Fibroblast of skin of abdomen (primary cell): ENCODE measurements at places on chromosomes 13 and 19.

- no peak for DNase-seq
These were observed 5.3 kb upstream of the CNMD start for GRCh38 chr13:52744842-52745375.

GRCh38 chr13:93789058-93789457 lies 562.5 kb downstream of the GPC6 start:
- DNase-seq: no peak

- no peak for DNase-seq
These were observed 1.3 kb downstream of the PNMA8B start for GRCh38 chr19:46494146-46494940.

DNA sequence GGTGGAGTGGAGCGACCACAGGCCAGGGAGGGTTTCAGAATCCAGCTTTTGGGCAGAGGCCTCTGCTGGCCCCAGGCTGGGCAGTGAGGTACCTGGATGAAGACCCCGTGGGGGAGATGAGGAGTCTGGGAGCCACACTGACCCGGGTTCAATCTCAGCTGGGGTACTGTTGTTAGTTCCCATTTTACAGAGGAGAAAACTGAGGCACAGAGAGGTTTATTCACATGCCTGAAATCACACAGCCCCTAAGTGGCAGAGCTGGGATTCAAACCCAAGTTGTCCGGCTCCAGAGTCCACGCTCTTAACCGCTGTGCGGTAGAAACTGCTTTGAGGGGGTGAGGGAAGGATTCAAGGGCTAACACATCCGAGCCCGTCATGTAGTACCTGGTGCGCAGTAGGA lies 45.0 kb downstream of the MYH14 start:
- no peak for DNase-seq

- DNase-seq: no peak
These were observed 154.7 kb upstream of the SGCG start for GRCh38 chr13:23025864-23026608.

- no peak for DNase-seq
These were observed 76.9 kb downstream of the TEX29 start for GRCh38 chr13:111397202-111397880.

- DNase-seq: no peak
These were observed 17.8 kb downstream of the DPF1 start for GRCh38 chr19:38206006-38206745.

GRCh38 chr13:36395280-36395679 lies 37.0 kb upstream of the CCNA1 start:
- DNase-seq: peak; percentile 64

- peak; percentile 21 for DNase-seq
These were observed 96.6 kb downstream of the RXFP2 start for GRCh38 chr13:31835932-31836331.

GRCh38 chr19:10461047-10461949 lies 41.0 kb downstream of the PDE4A start:
- DNase-seq: peak; percentile 90

DNA sequence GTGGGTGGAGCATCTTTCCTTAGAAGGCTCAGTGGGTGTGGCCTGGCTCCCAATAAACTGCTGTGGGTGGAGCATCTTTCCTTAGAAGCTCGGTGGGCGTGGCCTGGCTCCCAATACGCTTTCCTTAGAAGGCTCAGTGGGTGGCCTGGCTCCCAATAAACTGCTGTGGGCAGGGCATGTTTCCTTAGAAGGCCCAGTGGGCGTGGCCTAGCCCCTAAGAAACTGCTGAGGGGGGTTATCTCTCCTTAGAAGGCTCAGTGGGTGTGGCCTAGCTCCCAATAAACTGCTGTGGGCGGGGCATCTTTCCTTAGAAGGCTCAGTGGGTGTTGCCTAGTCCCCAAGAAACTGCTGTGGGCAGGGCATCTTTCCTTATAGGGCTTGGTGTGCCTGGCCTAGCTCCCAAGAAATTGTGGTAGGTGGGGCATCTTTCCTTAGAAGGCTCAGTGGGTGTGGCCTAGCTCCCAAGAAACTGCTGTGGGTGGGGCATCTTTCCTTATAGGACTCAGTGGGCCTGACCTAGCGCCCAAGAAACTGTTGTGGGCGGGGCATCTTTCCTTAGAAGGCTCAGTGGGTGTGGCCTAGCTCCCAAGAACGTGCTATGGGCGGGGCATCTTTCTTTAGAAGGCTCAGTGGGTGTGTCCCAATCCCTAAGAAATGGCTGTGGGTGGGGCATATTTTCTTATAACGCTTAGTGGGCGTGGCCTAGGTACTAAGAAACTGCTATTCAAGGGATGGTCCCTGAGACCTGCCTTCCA lies 10.3 kb downstream of the HSH2D start:
- DNase-seq: no peak

DNA sequence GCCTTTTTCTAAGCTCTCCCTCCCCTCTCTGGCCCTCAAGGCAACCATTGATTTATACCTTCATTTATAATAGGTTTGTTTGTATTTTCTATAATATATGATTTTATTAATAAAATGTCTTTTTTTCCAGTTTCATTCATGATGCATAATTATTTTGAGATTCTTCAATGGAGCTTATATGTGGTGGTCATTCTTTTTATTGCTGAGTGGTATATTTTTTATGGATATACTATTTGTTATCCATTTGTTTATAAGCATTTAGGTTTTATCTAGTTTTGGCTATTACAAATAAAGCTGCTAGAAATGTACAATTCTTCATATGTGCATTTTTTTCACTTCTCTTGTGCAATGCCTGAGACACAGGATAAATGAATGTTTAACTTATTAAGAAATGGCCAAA lies 10.8 kb downstream of the ZNF211 start:
- no peak for DNase-seq

DNA sequence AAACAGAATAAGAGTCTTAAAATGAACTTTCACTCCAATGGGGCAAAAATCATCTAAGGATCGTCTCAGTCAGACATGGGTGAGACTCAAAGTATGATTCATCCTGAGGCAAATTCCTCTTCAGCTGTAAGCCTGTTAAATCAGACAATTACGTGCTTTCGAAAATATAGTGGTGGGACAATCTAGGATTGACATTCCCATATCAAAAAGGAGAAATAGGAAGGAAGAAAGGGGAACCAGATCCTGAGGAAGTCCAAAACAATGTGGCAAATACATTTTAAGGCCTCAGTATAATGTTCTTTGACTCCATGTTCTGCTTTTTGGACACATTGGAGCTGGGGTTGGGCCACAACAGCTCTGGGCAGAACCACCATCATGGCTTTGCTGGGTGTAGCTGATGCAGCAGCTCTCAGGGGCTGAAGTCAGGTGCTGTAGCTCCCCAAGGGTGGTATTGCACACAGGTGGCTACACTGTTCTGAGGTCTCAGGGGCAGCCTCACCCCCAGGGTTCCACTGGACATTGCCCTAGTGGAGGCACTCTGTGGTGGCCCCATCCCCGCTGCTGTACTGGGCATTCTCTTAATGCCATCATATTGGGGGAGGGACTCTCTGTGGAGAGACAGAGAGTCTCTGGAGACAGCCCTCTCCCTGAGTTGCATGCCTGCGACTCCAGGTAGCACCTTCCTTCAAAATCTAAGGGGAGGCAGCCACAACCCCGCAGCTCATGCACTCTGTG lies 5.7 kb upstream of the FPR3 start:
- DNase-seq: no peak

DNA sequence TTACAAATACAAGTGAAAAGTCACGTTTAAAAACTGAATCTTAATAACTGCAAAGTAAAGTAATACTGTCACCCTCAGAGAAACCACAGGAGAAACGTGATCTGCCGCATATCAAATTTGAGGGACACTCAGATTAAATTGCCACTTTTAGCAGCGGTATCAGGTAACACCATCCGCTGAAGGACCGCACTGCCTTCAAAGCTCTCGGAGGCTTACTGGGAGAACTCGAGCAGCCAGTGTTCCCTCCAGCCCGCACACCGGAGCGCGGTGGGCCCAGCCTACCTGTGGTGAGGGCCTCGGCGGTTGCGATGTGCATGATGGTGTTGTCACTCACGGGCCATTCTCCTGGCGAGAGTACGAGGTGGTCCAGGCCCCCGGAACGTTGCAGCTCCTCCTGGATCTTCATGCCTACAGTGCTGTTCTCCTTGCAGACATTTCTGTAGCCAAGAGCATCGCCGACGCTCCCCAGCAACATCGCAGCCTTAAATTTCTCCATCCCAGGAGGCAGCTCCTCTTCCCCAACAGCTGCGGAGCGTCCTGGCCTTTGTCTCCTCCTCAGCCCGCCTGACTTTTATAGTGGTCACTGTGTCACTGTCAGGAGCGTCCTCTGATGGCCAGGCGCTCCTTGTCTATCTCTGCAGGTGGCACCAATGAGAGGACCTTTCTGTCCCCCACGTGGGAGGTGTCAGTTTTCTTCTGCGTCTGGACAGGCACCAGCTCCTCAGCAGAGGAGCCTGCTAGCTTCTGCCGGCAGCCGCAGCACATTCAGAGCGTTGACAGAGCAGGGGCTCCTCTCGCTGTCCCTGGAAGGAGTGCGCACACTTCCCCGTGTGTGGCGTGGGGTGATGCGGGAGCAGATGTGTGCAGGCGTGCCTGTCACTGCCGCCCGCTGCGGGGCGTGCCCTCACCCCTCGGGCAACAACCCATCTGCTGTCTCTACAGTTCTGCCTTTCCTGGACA lies at the start of gene ADPRHL1:
TSS of gene ADPRHL1 (minus strand) at position 547 of the 960 bp plus-strand sequence. CDS start at position 496, 51 bp downstream.
- DNase-seq: no peak

GRCh38 chr13:25300861-25301346 lies 521 bp upstream of the NUP58 start:
- no peak for DNase-seq

DNA sequence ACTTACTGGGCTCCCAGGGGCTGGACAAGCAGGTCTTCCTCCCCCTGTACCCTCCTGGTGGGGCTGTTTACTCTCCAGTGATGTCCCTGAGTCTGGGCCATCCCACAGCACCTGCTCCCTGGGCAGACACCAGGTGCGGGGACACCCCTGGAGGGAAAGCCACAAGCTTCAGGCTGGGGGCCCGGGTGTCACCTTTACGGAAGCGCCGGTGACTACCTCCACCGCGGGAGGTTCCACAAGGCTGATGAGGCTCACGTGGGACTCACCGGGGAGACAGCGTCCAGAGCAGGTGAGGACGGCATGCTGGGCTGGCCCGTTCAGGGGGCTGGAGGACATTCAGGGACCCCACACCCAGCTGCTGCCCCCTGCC lies 24.9 kb downstream of the NFILZ start:
- no peak for DNase-seq

GRCh38 chr13:58452123-58452623 lies 820.6 kb downstream of the PCDH17 start:
- no peak for DNase-seq

GRCh38 chr13:102392481-102393209 lies 9.2 kb downstream of the FGF14 start:
- no peak for DNase-seq

- DNase-seq: no peak
These were observed 90.9 kb downstream of the NALCN start for GRCh38 chr13:101325423-101325822.

DNA sequence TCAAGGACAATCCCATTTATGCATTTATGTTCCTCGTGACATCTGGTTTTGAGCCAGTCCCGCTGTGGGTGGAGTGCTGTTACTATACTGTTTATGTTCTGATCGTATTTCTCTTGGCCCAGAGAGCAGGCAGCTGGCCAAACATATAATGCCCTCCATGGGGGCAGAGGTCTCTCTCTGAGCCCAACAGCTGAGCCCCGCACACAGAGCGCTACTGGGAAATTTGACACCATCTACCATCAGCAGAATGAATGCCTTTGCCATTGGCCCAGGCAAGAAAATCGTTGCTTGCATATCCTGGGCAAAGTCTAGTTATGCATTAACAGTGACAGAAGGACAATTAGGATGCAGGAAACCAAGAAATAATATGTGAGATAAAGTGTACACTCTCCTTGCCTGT lies 126.8 kb upstream of the CACNA1A start:
- DNase-seq: peak; percentile 35

GRCh38 chr19:41792513-41793413 lies 3.6 kb upstream of the CEACAM3 start:
- peak; percentile 25 for DNase-seq

- no peak for DNase-seq
These were observed 7.9 kb downstream of the PEX11G start for GRCh38 chr19:7480970-7481255.

DNA sequence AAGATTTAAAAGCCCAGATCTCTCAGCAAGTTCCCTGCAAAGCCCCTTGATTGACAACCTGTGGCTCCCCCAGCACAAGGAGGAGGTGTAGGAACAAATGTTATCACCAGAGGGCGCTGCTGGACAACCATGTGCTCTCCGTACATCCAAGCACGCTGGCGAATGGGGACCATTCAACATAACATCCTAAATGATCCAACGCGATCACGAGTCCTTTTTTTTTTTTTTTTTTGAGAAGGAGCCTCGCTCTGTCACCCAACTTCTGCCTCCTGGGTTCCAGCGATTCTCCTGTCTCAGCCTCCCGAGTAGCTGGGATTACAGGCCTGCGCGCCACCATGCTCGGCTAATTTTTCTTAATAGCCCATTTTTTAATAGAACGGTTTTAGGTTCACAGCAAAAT lies 52.0 kb downstream of the NWD1 start:
- DNase-seq: peak; percentile 72

DNA sequence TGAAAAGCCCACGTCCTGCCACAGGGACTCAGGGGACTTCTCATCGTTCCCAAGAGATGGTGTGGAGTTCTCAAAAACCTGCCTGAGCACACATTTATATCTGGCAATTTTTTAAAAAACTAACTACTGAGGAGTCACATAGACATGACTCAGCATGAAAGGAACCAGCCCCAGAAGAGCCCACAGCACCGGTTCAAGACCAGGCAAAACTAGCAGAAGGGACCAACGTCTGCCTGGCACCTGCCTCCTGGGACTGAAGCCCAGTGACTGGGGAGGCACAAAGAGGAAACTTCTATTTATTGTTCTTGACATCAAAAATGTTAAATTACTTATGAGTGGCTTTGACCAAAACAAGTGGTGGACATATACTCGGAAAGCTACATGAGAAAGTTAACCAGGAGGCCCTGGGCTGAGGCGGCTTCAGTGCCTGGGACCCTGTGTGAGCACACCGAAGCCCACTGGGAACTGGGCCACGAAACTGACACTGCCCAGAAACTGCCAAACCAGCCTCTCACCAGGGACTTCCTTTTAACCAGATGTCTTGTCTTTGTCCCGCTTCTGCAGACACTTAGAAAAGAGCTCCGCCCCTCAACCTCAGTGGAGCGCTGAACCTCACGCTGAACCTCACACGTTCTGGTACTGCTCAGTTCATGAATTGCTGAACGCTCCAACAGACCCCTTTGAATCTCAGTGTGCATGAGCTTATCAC lies 25.7 kb downstream of the C13orf46 start:
- no peak for DNase-seq
